ENCODE measurements at places on chromosomes 5 and 9.

- DNase-seq: no peak
Measured at GRCh38 chr5:620586-621180, 8.5 kb downstream of the CEP72 start.

- no peak for DNase-seq
Measured at GRCh38 chr5:137572042-137572695, 73.0 kb upstream of the SPOCK1 start.

DNA sequence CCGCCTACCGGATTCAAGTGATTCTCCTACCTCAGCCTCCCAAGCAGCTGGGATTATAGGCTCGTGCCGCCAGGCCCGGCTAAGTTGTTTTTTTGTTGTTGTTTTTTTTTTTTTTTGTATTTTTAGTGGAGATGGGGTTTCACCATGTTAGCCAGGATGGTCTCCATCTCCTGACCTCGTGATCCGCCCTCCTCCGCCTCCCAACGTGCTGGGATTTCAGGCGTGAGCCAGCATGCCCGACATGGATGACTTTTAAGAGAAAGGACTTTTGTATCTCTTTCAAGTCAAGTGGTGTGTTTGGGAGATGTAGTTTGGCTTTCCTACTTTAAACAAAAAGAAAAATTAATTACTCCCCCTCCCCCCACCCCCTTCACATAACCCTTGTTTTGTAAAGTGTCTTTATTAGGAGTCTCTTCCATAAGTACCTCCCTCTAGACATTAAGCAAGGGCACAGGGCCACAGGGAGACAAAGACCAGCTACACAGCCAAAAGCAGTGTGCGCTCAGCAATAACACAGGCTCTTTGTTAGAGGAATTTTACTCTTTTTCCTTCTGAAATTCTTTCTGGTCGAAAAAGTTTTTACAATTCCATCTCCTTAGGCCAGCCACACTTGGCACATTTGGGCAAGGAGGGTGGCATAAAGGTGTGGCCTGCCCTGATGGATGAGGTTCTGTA is 31.2 kb downstream of the JAKMIP2 start:
- DNase-seq: no peak

DNA sequence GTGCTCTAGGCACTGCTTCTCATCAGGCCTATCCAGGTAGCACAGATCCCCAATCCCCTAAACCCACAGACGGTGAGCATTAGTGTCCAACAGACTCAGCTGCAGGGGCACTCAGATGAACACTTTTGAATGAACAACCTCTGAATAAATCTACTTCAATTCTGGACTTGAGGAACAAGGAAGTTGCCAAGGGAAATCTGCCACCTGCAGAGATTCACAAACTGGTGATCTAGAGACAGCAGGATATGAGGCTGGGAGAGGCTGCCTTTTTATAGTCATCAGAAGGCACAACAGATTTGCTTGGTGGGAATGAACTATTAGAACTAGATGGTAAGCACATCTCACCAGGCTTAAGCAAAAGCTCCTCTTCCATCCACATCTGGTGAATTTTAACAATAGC is 7.0 kb upstream of the HK3 start:
- DNase-seq: no peak

DNA sequence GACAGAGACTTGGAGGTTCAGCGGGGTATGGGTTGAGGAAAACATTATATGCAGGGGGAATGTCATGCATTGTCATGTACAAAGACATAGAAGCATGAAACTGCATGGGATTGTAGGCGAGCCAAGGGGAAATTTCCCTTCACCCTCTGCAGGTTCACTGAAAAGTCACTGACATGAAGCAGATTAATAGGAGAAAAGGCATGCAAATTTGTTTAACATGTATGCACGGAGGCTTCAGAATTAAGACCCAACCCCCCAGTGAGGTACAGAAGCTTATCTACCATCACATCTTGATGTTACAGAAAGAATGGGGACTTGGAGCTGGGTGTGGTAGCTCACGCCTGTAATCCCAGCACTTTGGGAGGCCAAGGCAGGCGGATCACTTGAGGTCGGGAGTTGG is 18.5 kb downstream of the NIM1K start:
- DNase-seq: no peak

DNA sequence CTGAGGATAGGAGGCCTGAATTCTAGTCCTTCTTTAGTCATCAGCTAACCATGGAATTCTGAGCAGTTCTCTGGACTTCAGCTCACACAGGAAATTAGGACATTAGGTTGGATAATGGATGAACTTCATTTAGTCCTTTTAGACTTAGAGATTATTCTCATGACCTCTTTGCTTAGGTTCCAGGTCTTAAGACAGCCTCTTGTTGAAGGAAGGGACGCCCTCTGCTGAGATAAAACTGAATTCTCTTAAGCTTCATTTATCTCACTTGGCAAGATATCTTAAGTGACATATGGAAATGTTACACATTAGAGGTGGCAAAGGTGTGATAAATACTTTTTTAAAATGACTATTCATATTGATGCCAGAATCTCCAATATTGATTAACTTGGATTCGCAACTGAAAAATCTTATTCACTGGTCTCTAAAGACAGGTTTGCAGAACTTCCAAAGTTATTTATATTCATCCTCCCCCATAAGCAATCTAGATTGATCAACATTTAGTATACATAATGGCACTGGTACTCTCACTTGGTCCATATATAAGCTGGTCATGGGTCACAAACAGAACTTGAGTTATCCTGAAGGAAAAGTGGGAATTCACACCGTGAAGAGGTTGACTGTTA is 16.9 kb upstream of the ZNF366 start:
- DNase-seq: peak; percentile 3

DNA sequence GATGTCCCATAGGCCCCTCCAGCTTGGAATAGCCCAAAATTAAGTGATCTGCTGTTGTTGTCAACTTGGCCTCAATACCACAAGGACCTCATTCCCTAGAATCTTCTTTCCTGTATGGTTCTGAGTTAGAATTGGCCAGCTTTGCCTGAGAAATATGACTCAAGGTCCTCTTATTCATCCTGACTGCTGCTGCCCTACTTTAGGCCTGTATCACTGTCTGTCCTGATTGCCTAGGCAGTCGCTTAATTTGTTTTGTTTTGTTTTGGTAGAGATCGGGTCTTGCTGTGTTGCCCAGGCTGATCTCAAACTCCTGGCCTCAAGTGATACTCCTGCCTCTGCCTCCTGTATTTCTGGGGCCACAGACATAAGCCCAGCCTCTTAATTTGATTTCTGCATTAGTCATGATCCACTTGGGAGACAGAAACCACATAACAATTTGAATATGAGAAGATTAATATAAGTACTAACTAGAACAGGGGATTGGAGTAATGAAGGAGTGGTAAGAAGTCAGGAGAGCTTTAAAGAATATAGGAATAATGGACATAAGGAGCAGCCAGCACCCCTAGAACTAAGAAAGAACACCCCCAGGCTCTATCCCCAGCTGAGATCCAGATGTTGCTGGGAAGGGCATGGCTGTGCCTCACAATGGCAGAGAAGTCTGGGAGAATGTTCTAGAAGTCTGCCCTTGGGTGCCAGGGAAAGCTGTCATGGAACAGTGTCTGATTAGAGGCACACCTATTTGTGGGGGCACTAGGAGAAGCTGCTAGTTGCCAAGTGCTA is 4.6 kb downstream of the TEX53 start:
- no peak for DNase-seq

- DNase-seq: no peak
Measured at GRCh38 chr9:4301971-4302427, 2.1 kb upstream of the GLIS3 start.

DNA sequence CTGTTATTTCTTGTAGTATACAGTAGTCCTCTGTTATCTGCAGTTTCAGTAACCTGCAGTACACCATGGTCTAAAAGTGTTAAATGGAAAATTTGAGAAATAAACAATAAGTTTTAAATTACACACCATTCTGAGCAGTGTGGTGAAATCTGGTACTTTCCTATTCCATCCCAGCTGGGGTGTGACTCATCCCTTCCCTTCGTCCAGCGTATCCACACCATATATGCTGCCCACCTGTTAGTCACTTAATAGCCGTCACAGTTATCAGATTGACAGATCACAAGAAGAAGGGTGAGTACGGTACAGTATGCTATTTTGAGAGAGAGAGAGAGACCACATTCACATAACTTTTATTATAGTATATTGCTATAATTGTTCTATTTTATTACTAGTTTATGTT is 28.9 kb downstream of the FAM151B start:
- DNase-seq: no peak

DNA sequence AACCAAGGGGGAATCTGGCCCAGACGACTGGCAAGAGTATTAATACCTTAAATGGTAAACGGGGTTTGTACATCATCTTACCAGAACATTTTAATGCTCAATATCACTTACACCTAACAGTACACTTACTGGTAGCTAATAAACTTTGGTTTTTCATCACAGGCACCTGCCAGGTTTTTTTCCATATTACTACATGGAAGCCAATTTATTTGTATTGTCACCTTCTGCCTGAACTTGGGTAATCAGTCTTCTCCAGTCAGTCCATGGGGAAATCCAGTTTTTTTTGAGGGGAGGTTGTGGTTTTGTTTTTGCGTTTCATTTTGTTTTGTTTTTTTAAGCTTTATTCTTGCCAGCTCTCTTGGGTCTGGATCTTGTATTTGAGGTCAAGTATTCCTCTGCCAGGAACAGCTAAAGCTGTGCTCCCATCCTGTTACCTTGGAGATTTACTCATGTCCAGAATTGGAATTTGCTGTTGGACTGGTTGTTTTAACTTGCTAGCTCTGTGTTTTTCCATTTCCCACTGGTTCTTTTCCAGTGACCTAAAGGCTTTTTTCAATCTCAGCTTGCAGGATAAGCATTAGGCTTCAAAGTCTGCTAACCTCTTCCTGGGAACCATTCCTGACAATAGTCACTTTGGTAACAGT is 11.1 kb upstream of the NADK2 start:
- DNase-seq: no peak

- DNase-seq: no peak
Measured at GRCh38 chr9:36357639-36358038, 42.4 kb downstream of the RNF38 start.

DNA sequence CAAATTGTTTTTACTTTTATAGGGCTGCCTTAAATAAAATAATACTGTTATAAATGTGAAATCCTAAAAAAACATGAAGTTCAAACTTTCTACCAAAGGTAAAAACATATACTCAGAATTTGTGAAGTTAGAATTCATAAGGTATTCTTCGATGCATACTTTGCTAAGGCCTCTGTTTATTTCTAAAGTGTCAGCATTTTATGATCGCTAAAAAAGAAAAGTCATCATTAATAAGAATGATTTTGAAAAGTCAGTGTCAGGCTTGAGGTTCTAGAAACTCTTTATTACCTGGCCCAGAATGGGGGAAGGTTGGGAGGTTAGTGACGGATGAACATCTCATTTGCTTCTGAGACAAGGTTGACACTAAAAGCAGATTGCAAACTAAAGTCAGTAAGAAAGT is 26.2 kb upstream of the NADK2 start:
- DNase-seq: no peak

DNA sequence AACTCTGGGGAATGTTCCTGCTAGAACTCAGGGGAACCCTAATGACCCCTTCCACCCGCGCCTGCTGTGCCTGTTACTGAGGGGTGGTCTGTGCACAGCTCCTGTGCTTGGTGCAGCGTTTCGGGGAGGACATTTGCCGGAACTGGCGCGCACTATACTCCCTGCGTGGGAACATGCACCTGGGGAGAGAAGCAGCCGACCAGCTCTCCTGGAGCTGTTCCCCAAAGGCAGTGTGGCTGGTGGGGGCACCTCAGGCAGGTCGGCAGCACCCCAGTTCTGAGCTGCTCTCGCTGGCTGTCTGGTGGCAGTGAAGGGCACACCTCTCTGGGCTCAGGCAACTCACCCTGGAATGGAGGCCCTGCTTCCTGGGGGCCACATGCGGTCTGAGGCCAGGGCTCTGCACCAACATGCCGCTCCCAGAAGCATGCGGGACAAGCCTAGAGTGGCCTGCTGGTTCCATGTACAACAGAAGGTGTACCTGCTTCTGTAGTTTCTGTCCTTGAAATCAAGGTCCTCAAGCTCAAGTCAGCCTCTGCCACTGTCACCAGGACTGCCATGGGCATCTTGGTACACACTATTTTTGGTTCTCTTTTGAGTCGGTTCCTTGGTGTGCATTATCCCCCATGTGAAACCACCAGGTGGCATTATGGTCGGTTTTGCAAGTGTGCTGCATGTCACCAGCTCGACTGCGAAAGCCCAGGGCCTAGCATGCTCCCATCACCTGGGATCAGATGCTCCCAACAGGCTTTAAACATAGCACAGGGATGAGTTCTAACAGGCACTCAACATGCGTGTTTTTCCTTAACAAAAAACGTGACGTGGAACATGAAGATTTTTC is 7.8 kb upstream of the MRNIP start:
- DNase-seq: peak; percentile 9

DNA sequence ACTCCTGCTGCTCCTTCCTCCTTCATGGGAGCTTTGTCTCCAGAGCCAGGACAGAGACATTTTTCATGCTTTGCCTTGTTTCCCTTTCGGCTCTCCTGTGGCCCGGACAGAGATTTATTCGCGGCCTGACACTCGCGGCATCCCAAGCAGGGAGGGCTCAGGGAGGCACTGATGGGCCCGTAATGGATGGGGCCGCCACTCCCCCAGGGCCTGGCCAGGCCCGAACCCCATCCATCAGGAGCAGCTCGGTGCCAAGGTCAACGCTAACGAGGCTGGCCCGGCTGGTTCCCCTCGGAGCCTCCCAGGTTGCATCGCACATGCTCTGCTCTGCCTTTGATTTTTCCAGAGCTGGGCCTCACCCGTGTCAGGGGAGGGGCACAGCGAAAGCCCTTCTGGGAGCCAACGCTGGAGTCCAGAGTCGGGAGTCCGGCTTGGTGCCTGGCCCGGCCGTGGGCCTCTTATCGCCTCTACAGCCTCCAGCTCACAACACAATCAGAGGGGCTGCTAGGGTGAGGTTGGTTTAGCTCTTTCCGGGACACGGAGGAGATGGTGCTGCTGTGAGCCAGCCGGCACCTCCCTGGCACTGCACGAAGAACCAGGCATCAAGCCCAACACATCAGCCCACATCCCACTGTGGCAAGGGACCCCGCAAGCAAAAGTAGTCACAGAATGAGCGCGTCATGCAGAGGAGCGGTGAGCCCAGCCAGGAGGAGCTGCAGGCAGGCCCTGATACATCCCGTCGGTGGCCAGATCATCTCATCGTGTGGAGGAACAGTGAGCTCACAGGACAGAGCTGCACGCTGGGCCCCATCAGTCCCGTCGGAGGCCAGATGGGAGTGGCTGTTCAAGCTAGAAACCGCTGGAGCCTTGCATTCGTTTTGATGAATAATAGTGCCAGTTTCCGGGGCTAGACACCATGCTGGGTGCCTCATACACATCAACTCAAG is 72.2 kb upstream of the BARHL1 start:
- no peak for DNase-seq
